Activated CD4-positive, alpha-beta T cell treated with anti-CD3 and anti-CD28 coated beads, Interleukin-10, Interleukin-2, amounts not matched to agents 100 ng/mL and 50 ng/mL, durations not matched to agents 16 hours and 8 hours (primary cell): ENCODE measurements at places on chromosomes 6 and 20.

DNA sequence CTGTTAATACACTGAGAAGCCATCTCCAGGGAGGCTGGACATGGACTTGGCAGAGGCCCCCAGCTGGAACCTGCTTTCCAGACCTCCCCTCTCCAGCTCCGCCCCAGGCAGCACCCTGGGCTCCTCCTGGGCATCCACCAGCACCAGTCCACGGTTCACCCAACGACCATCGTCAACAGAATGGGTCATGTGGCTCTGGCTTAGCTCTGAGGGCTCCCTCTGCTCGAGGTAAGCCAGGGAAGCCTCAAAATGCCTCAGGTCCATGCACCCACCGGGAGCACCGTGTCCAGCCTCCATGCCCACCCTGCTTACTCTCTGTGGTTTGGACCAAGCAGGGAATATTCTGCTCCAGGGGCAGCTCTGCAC is 40.5 kb downstream of the WDR27 start:
- DNase-seq = no peak

DNA sequence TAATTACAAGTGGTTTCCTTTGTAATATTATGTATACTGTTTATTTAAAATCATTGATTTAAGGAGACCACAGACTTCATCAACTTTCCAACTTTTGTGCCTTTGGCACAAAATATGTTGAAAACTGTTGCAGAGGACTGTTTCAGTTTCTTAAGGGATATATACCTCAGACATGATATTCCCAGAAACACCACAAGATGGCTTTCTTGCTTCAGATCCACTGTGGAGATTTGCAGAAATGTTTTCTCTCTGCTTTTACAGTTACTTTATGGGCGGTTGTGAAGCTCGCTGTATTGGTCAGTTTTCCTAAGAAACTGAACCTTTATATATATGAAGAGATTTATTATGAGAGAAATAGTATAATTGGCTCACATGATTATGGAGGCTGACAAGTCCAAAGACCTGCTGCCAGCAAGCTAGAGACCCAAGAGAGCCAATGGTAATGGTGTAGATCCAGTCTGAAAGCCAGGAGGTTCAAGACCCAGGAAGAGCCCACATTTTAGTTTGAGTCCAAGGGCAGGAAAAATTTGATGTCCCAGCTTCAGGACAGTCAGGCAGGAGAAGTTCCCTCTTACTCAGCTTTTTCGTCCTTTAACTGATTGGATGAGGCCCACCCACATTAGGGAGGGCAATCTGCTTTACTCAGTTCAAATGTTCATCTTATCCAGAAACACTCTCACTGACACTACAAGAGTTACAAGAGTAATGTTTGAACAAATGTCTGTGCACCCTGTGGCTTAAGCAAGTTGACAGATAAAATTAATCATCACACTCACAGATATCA is 12.8 kb downstream of the ME1 start:
- no peak for DNase-seq

DNA sequence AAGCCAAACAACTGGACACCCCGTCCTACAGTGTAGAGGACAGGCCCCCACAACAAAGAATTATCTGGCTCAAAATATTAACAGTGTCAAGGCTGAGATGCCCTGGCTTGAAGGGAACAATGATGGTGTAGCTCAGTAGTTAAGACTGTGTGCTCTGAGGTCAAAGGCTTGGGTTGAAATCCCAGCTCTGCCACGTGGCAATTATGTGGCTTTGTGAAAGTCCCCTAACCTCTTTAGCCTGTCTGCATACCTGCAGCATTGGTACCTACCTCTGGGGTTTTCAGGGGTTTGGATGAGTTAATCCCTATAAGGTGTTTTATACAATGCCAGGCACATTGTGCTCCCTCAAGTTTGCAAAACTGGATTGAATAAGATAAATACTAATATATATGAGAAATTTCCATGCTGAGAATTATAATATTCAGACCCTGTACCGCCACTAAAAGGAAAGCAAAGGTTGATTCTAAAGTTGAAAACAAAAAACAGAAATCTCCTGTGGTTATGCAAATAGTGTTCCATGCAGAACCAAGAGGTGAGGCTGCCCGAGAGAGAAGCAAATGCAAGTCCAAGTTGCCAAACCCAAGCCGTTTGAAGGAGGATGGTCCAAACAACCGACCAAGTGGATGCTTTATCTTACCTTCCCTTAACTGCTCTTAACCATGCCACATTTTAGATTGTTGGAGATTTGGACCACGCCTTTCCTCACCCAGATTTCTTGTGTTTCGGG is 199.8 kb downstream of the NFATC2 start:
- no peak for DNase-seq

DNA sequence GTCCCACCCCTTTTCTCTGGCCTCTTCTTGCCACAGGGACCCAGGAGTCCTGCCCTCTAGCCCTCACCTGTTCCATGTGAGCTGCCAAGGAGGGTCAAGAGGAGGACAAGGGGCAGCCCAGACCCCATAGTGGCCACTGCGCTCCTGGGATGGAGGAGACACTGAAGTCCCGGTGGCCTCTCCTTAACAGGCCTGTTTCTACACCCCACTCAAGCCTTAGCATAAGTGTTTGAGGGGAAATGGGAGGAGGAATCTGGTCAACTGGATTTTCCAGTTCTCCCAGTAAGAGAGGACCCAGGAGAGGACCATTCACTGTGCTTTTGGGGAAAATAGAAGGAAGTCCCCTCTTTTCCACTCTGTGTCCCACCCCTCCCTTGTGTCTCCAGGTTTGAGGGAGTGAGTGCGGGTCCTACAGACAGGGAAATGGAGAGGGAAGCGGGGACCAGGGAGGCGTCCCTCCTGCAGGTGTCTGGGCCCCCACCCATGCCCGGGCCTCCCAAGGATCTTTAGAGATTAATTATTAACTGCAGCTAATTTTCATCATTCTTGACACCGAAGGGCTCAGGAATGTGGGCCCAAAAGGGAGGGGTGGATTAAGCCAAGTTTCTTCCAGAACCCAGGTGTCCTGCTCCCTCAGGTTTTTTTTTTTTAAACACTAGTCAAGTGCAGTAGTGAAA is at the start of gene SFTA2:
SFTA2 (minus strand) TSS at position 202 of the 677 bp plus-strand sequence; CDS start at position 128, 74 bp downstream.
- DNase-seq = no peak

GRCh38 chr6:35737413-35738211 is 780 bp downstream of the ARMC12 start:
- DNase-seq = peak; percentile 80

DNA sequence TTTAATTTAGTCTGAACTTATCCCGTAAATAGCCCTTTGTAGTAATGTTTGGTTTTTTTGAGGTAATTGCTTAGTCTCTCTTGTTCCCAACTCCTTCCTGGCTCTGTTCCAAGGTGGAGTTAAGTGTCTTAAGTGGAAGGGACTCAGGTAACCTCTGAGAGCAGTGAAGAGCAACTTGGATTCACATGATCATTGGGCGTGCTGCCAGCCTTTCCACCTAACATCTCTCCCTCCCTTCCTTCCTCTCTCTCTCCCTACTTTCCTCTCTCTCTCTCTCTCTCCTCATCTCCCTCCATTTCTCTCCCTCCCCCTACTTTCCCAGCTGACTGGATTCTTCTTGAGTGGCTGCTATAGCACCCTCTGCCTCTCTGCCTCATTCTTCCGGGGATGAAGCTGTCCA is 232.9 kb upstream of the SASH1 start:
- no peak for DNase-seq

DNA sequence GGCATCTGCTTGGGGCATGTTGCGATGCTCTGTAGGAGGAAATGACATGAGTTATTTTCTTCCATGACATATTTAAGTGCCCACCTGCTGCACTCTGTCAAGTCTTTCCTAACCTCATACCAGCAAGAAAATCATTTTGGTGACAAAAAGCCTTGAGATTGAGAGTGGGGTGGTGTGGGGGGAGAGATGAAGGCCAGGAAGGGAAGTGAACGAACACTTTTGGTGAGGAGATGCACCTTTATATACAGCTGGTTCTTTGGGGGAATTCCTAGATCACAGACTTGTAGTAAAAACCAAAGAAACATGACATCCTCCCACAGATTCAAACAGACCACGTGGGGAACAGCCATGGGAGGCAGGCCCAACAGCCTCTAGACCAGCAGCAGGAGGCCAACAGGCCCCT is 26.1 kb downstream of the NCOA5 start:
- peak; percentile 55 for DNase-seq

DNA sequence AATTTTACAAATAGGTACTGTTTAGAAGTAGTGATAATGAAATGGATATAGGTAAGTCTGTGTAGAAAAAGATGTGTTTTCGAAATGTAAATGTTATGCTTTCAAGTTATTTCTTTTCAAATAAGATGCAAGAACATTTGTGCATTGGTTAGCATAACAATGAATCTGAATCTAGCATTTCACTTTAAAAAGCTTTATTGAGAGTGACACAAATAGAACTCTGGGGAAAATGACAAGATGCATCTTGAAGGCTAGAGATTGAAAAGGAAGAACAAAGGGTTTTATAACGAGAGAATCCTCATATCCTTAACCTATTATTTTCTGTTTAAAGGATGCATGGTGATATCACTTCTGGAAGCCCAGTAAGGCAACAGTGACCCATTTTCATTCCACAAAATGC is 639.9 kb upstream of the PTCHD4 start:
- DNase-seq = no peak

GRCh38 chr20:18634501-18634900 is 46.6 kb downstream of the DTD1 start:
- no peak for DNase-seq

DNA sequence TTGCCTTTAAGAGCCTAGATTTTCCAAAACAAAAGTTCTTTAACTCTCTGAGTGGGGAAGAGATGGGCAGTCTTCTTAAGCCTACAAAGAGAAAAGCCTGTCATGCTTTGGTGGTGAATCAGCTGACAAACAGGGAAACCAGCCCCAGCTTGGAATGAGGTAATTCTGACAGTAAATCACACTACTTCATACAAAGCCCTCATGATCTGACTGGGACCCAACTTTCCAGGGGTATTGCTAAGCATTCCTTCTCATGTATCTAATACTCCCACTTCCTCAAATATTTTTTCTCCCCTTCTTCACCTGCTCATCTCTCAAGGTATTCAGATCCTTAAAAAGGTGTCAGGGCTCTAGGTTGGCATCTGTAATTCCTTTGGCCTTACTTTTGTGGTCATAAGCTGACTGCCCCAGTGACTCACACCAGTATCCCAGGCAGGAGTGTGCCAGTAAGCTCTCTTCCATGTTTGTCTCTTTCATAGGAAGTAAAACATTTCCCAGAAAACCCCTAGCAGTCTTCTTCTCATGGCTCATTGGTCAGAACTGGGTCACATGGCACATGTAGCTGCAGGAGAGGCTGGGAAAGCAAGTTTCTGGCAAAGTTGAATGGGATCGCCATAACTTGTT is 15.0 kb upstream of the TBC1D22B start:
- peak; percentile 43 for DNase-seq

- no peak for DNase-seq
Measured at GRCh38 chr6:90230548-90231215, 66.0 kb downstream of the BACH2 start.

GRCh38 chr6:111837007-111837406 is 36.2 kb downstream of the FYN start:
- DNase-seq = no peak
